ENCODE measurements at places on chromosomes 4 and X.

GRCh38 chrX:16577483-16578029, 72.4 kb upstream of the S100G start:
- DNase-seq: no peak

- DNase-seq: no peak
These were observed 618.6 kb downstream of the CENPC start for GRCh38 chr4:66926687-66927086.

DNA sequence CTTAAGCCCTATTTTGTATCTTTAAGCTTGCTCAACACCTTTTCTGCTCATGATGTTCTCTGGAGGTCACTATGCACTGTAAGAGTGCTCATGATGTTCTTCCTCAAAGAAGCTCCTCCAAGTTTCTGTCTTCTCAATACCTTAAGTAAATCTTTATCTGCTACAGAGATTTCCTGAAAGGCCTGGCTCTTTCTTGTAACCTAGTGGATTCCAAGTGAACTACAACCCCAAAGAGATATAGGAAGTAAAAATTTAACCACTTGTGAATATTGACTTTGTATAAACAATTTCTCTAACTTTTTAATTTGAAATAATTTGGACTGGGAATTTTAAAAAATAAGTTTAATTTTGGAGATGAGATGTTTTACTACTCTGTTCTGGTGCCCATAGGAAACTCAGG, 39.3 kb upstream of the XK start:
- DNase-seq: no peak

GRCh38 chrX:154531626-154532025, 15.0 kb downstream of the G6PD start:
- DNase-seq: no peak

GRCh38 chrX:21779095-21779494, 21.2 kb upstream of the SMPX start:
- no peak for DNase-seq

DNA sequence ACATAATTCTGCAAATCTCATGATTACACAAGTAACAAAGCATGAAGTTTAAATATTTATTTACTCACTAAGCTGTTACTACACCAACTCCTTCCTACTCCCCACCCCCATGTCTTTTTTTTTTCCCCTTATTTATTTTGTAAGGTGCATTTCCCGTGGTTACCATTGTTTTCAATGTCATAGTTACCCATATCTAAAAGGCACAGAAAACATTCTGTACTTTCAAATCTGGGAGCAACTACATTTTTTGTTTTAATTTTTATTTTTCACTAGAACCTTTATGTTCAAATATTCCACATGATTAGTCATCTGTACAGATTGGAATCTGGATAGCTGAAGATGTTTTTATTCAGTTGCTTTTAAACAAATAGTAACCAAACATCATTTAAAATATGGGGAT, 62.8 kb downstream of the PPP3CA start:
- peak; percentile 16 for DNase-seq

DNA sequence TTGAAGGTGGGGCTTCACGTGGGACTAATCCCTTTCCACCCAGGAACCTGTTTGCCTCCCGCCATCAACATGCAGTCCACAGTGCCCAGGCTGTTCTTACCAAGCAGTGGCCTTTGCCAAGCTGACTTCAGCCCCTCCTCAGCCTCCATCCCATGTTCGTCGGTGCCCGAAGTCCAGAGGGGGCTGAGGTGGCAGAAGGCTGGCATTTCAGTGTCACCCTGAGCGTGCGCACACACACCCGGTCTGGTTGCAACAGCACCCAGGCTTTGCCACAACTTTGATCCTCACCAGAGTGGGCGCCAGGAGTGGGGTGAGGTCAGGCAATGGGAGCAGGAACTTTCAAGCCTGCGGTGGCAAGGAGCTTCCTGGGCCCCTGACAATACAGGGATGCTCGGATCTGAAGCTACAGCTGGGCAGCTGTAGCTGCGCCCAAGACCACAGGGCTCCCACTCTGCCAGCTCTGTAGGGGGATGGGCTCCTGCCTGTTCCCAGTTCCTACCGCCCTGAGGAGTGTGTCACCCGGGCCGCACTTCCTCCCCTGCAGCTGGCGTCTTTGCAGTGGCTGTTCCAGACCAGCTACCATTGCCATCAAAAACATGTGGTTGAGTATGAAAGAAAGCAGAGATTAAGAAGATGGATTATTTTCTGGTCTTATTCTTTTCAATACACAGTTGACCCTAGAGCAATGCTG, 428.0 kb downstream of the EPHA5 start:
- DNase-seq: no peak

DNA sequence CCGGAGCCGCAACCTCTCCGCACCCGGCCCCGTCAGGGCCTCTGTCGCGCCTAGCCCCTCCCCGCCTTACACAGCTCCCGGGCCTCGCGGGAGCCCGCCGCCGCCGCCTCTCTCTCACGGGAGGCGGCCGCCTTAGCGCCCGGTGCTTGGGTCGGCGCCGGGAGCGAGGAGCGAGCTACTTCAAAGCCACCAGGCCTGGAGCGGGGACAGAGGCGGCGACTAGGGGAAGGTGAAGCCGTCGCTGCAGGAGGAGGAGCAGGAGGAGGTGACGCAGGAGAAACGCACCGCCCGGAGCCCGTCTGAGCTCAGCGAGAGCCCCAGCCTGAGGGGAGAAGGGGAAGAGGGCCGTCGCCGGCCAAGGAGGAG, 250 bp downstream of the USP9X start:
- DNase-seq: peak; percentile 73

DNA sequence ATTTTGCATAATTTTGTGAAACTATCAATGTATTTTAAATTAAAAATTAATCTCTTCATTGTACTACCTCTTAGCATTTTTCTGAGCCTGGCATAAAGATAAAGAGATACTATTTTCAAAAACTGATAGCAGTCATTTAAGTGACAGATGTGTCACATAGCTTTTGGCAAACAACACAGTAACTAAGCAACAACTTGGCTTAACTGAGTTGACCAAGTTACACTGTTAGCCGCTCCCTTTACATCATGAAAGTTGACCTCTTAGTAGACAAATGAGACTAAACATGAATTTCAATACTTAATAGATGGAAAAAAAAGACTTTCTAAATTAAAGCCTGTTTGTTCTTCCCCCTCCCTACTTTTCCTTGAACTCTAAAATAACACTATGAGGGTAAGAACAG, 62.0 kb downstream of the ATP8A1 start:
- DNase-seq: no peak

- DNase-seq: no peak
These were observed 2.8 kb upstream of the SEL1L3 start for GRCh38 chr4:25865586-25865985.

DNA sequence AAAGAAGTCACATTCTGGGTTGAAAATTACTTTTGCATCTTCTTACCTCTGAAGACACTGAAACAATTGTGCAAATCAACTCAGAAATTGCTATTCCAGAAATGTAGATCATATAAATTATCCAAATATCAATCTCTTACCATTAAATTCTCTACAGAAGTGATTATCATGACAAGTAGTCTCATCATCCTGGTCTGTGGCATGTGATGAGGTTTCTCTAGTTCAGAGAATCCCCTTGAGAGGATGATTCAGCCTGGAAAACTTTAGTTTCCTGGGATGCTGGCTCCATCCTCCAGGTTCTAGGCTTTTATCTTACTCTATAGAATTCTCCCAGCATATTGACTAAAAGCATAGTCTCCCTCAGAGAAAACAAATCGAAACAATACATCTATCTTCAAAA, 76.2 kb upstream of the S100G start:
- DNase-seq: no peak

DNA sequence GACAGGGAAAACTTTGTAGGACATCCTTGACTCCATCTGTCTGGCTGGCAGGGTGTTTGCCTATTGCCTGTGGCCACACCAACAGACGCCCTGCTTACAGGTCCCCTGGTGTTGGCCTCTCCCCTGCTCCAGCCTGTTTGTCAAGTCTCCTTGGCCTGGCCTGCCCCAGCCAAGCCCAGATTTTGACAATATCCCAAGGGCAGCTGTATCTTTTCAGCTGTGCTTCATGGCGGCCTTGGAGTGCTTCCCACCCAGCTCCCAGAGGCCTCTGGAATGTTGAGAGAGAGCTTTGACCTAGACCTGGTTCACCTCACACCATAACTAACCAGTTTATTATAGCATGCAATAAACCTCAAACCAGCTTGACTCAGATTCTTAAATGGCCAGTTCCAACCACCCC, 204.0 kb upstream of the NHS start:
- no peak for DNase-seq

- DNase-seq: no peak
These were observed 257.1 kb upstream of the ACTRT1 start for GRCh38 chrX:128309311-128309710.

DNA sequence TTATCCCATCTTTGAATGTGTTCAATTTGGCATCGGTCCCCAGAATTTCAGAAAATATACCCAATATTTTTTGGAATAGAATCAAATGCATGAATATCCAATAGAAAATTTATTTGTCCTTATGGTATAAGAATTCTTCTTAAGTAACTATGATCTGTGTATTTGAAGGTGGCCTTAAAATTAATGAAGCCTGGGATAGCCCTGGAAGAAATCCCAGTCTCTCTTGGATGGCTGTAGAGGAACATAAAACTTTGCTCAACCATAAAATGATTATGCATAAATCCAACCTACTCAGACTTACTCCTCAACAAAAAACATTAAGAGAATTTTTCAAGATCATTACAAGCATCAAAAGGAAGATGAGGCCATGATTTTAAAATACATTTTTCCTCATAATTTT, 269.4 kb upstream of the SMIM31 start:
- no peak for DNase-seq

- no peak for DNase-seq
These were observed 14.5 kb upstream of the ABCG2 start for GRCh38 chr4:88172987-88173386.

GRCh38 chrX:71515038-71515396, 17.9 kb upstream of the OGT start:
- no peak for DNase-seq

DNA sequence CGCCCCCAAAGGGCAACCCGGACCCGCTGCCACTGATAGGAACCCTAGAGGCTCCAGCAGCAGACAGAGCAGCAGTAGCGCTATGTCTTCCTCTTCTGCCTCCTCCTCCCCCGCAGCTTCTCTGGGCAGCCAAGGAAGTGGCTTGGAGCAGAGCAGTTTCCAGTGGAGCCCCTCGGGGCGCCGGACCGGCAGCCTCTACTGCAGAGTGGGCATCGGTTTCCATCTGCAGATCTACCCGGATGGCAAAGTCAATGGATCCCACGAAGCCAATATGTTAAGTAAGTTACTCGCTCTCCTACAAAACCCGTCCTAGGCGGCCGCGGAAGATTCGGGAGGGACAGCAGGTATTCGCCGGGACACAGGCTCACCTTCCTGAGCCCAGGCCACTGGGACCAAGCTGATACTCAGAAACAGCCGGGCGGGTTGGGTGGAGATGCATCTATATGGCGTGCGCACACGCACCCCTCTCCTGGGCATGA, 477 bp downstream of the FGF5 start:
- no peak for DNase-seq

DNA sequence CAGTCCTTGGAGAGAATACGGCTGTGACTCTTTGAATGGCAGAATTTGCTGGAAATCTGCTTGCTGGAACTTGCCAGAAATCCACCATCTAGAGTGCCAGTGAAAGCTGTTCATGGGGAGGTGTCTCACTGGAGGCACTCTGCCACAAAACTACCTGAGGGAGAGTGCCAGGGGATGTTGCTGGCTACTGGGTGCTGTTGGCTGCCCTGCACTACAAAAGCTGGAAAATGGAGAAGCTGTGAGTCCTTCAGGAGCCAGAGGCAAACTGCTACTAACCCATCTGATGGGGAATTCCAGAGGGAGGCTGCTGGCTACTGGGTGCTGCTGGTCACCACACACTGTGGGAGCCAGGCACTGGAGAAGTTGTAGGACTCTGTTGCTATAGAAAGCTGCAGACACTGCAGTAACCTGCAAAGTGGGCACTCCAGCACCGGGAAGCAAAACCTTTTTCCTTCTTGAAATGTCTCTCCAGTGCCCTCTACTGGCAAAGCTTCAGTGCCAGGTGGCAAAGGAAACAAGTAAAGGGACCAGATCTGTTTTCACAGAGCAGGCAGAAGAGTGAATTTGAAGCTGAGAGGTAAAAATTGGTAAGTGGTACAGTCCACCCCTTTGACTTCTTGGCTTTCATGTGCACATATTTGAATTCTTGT, 47.8 kb upstream of the HSD17B10 start:
- peak; percentile 38 for DNase-seq

- DNase-seq: peak; percentile 27
These were observed 4.9 kb downstream of the PLAC8 start for GRCh38 chr4:83109480-83110222.

- DNase-seq: no peak
These were observed 591.8 kb upstream of the CPEB2 start for GRCh38 chr4:14410516-14410915.

DNA sequence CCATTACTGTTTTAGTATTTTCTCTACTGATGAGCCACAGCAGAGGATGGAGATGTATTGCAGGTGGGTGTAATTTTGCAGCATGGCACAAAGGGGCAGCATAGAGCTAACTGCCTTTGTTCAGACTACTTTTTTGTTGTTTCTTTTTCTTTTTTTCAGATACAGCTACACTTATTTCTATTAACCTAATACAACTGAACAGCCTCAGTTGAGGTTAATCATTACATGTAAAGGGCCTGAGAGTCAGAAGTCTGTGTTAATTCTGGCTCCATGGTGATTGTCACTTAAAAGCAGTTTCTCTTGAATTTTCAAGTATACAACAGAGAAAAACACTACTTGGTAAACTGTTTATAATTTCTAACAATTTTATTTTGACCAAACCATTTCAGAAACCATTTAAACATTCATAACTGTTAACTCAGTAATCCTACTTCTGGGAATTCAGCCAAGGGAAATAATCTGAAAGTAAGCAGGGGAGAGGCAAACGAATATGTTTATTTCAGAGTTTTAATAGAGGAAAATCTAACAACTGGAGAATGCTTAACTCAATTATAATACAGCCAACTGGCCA, 13.9 kb upstream of the PPEF2 start:
- no peak for DNase-seq

GRCh38 chr4:187656959-187657358, 338.6 kb upstream of the ZFP42 start:
- no peak for DNase-seq

DNA sequence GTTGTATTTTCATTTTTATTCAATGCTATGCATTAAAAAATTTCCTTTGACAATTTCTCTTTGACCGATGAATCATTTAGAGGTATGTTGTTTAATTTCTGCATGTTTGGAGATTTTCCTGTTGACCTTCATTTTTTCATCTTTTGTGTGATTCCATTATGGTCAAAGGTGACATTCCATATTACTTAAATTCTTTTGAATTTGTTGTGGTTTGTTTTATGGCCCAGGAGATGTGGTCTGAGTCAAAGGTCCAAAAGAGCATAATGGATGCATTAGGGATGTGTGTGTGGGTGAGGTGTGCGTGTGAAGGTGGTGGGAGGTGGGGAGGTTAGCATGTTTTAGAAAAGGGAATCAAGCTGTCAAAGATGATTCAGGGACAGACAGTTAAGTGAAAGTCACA, 76.0 kb upstream of the GIMD1 start:
- DNase-seq: no peak

DNA sequence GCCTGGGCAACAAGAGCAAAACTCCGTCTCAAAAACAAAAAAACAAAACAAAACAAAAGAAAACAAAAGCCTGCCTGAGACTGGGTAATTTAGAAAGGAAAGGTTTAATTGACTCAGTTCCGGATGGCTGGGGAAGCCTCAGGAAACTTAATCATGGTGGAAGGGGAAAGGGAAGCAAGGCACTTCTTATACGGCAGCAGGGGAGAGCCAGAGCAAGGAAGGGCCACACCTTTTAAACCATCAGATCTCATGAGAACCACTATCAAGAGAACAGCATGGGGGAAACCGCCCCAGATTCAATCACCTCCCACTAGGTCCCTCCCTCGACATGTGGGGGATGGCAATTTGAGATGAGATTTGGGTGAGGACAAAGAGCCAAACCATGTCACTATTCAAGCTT, 122.2 kb downstream of the UBE2K start:
- DNase-seq: no peak

GRCh38 chr4:73661646-73662119, 41.4 kb upstream of the RASSF6 start:
- no peak for DNase-seq

All from naive thymus-derived CD8-positive, alpha-beta T cell (primary cell).